MCF 10A (cell line): ENCODE measurements at places on chromosomes 4 and X. TPM values are rescaled to one million over a fixed set of nuclear protein-coding genes. Genes with fewer than 3 reads are reported as not detected.
A peak's percentile ranks its signal among the peaks of the same experiment; 100 is the strongest.

- DNase-seq, result no peak
These were observed 318.2 kb upstream of the RASGEF1B start for GRCh38 chr4:81789741-81790399.

The EPHA5 gene
- 0.12 and 0.28 TPM in 2 replicates for total RNA-seq

The NPFFR2 gene
- not detected in 2 replicates for total RNA-seq

The PLCXD1 gene
- 7.6 and 12.0 TPM in 2 replicates for total RNA-seq

GRCh38 chrX:47191331-47191730, 2.3 kb upstream of the UBA1 start:
- peak; percentile 51 for DNase-seq

The KCNE5 gene
- total RNA-seq, result 0.64 and 1.4 TPM in 2 replicates

GRCh38 chr4:114497116-114497515, 101.5 kb upstream of the UGT8 start:
- DNase-seq, result no peak

GRCh38 chrX:35115205-35115604, 172.6 kb downstream of the FAM47B start:
- no peak for DNase-seq

The CXorf49 gene
- total RNA-seq, result not detected in 2 replicates

- no peak for DNase-seq
These were observed 116.4 kb downstream of the PPA2 start for GRCh38 chr4:105357258-105357980.

GRCh38 chr4:99062120-99062519, 26.5 kb downstream of the ADH5 start:
- DNase-seq, result no peak

DNA sequence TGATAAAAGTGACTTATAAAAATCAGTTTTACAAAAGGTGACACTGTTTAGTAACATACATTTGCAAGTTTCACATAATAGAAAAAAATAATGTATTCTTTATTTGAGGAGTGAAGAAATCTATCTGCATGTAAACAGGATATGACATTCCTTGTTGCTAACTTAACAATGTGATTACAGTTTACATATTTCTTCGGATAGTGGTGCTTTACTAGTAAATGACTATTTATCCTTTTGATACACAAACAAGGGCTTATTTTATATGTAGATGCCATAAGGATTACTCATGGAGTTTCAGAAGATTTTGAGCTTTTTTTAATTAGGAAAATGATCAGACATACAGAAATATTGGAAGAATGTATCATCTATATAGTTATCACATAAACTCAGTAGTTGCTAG, 126.5 kb downstream of the SLIT2 start:
- DNase-seq, result no peak

GRCh38 chr4:122117743-122118142, 34.4 kb upstream of the BLTP1 start:
- DNase-seq, result peak; percentile 7

The TRAPPC11 gene
- 29.4 and 35.0 TPM in 2 replicates for total RNA-seq

DNA sequence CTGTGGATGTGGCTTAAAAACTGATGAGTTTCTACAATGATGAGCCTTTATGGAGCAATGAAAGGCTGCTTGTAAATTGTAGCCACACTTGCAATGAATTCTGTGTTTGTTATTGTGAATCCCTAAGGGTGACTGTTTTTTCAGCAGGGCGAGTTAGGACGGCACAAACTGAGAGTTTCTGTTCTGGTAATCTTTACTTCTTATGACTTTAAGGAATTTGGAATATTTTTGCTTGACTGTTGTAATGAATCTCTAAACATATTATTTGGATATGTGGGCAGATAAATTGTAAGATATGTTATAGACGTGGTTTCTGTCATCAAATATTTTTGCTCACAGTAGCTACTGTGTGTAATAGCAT, 22.2 kb downstream of the RBPJ start:
- no peak for DNase-seq

DNA sequence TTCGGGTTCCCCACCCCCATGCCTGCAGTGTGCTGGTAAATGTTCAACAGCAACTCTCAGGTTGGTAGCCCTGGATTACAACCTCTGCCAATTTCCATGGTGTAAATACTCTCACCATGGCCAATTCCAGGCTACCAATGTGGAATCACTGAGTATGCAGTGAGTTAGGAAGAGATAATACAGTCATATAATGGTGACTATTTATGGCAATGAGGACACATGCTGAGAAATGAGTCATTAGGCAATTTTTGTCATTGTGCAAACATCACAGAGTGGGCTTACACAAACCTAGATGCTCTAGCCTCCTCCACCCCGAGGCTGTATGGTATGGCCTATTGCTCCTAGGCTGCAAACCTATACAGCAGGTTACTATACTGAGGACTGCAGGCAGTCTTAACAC, 4.6 kb upstream of the CLDN24 start:
- DNase-seq, result peak; percentile 23

DNA sequence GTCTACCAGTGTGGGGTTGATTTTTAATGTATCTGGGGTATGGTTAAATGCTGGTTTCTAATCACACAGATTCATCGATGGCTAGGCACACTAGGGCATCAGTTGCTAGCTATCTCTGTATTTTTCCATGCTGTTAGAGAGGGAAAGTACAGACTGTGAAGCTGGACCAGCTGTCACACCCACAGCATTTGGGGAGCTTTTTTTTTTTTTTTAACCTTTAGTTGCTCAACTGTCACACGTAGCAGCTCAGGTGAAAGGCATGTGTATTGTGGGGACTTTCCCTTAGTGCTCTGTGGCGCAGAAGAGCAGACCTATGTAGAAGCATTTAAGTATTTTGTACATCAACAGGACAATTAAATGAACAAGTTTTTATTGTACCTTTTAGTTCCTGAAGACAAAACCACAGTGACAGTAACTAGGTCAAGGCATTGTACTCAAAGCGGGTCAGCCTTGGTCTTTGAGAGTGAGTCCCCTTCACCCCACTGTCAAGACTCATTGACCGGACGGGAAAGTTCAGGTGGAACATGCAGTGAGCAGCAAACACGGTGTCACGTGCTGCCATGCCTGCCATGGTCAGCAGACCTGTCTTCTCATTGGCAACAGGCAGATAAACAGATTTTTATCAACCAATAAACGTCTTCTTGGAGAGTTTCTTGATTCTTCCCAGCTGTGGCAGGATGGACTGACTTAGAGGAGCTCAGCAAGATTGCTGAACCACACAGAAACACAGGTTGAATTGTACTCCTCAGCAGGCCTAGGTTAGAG, 65.3 kb downstream of the CASP3 start:
- DNase-seq, result no peak

- no peak for DNase-seq
These were observed 330.5 kb upstream of the AADAT start for GRCh38 chr4:170420255-170420693.

The PCSK1N gene
- total RNA-seq, result 5.0 and 6.3 TPM in 2 replicates

- DNase-seq, result no peak
These were observed 201.1 kb downstream of the ARAP2 start for GRCh38 chr4:36043241-36043640.

DNA sequence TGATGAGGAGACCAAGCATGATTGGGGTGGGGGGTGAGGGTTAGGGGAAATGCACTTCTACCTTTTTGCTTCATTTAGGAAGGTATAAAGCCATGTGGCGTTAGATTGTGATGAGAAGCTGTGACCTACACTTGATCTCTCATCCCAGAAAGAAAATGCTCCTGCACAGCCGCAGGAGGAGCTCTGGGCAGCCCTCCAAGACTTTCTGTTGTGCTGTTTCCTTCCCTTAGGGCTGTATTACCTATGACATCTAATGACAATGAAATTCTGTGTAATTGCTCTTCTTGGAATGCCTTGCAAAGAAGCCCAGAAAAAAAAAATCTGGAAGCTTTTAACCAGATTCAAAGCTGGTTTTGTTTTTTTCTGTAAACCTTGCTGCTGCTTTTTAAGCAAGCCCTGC, 13.4 kb downstream of the PRPS2 start:
- DNase-seq, result peak; percentile 36

The AVPR2 gene
- total RNA-seq, result not detected in 2 replicates

The CFI gene
- 0.16 TPM in 1 of 2 replicates, not detected in the other for total RNA-seq

The CXXC4 gene
- not detected in 2 replicates for total RNA-seq

GRCh38 chrX:22047468-22047867, 15.3 kb downstream of the PHEX start:
- no peak for DNase-seq

GRCh38 chr4:7364979-7365378, 69.8 kb downstream of the PSAPL1 start:
- no peak for DNase-seq

The IQCM gene
- not detected in 2 replicates for total RNA-seq

GRCh38 chr4:7062816-7063215, 5.0 kb downstream of the GRPEL1 start:
- DNase-seq, result no peak

- DNase-seq, result no peak
These were observed 73.8 kb upstream of the GAB1 start for GRCh38 chr4:143262838-143263237.

GRCh38 chr4:165709973-165710526, 163.0 kb upstream of the TLL1 start:
- DNase-seq, result no peak
